ENCODE measurements at places on chromosomes 4 and X.

GRCh38 chrX:13581554-13581953, 12.2 kb downstream of the EGFL6 start:
- DNase-seq = no peak

DNA sequence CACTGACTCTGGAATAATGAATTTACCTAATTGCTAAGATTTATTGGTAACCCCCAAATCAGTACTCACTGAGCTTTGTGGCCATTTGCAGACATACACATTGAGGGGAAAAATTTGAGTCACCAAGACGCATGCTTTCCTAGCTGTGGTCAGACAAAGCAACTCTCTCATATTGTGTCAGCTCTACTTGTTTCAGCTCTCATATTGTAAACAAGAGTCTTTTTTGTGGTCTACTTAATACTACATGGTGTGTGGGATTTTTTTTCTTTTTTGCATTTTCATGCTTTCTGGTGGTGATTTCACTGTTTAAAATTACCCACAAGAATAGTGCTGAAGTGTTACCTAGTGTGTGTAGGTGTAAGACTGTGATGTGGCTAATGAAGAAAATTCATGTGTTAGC, 428.2 kb upstream of the GALNT7 start:
- DNase-seq = no peak

DNA sequence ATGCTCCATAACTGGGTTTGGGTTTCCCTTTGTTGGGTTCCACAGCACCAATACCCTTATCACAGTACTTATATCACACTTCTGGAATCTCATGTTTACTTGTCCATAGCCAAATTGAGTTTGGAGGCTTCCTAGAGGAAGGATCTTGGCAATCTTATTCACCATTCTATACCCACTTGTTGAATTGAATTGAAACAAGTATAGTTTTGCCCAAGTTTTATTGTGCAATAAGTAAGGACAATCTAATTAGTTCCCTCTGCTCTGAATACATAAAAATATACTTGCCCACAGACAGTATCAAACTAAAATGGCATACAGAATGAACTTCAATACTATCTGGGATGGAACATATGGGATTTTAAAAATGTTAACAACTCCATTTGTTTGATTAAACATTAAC, 40.3 kb downstream of the SEC31A start:
- no peak for DNase-seq

GRCh38 chr4:139025841-139026240, 10.3 kb downstream of the NOCT start:
- no peak for DNase-seq

DNA sequence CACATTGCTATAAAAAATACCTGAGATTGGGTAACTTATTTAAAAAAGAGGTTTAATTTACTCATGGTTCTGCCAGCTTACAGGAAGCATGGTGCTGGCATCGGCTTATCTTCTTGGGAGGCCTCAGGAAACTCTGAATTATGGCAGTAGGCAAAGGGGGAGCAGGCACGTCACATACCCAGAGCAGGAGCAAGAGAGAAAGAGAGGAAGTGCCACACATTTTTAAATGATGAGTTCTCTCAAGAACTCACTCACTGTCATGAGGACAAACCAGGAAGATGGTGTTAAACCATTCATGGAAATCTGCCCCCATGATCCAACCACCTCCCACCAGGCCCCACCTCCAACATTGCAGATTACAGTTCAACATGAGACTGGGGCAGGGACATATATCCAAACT, 10.0 kb upstream of the AFF1 start:
- DNase-seq = no peak

DNA sequence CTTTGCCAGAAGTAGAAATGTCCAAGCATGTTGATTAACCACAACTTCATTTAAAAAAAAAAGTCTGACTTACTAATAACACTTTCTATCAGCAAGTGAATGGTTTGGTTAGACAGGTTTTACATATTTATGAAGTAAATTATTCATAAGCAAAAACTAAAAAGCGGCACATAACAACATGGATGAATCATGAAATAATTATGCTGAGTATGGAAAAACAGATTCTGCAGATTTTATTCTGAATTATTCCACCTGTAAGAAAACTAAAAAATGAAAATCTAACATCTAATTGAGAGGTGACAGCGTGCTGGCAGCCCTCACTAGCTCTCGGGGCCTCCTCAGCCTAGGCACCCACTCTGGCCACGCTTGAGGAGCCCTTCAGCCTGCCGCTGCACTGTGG, 173.5 kb downstream of the ADAM29 start:
- DNase-seq = no peak

GRCh38 chrX:134482371-134482770, 22.4 kb downstream of the HPRT1 start:
- DNase-seq = no peak

- no peak for DNase-seq
These were observed 16.9 kb upstream of the MED28 start for GRCh38 chr4:17597517-17597916.

DNA sequence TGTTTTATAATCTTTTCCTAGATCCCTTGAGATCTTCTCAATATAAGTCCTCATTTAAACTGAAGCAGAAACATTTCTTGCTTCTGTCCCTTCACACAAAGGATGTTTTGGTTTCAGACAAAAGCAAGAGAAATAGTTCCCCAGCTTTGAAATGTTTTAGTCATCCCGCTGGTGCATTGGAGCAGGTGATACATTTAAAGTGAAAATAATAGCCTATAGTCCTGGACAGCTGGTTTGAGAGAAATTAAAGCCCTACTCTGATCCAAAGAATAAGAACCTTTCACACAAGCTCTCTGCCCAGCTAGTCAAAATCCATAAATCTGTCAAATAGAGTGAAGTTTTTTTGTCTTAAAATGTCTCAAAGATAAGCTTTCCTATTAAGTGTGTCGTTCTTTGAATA, 79.4 kb downstream of the LUZP4 start:
- no peak for DNase-seq

GRCh38 chr4:89868999-89869589, 25.6 kb upstream of the MMRN1 start:
- DNase-seq = no peak

DNA sequence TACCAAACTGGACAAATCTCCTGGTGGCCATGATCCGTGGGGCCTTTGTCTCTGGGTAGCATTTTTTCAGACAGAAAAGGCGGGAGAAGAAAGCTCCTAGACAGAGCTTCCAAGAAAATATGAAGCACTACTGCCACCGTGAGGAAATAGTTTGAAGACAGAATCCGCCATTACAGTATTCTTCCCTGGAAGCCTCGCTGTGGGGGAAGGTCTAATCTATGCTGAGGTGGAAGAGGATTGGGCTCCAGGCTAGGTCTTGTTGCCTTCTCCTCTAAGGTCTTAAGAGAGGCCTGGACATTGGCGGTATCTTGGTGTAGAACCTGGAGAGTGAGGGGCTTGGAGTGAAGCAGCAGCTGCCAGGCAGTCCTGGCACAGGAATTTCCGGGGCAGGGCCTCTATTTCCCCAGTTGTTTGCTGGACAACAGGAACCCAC, 218.9 kb downstream of the OR13H1 start:
- DNase-seq = peak; percentile 80

DNA sequence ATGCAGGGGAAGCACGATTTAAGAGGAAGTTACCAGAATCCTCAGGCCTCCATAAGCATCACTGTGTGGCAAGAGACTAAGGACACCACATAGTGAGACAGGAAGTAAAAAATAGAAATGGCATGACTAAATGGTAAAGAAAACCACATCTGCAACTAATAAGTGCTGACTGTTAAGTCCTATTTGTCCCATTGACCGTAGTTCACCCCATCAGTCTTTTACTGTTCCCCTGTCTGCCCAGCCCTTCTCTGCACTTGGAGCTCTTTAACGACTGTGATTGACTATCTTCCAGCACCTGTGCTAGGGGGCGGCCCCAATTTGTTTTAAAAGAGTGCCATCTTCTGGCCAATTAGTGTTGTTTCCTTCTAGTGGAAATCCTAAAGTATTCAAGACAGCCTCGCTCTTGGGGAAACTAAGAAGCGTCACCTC, 94.2 kb downstream of the MAOA start:
- no peak for DNase-seq

DNA sequence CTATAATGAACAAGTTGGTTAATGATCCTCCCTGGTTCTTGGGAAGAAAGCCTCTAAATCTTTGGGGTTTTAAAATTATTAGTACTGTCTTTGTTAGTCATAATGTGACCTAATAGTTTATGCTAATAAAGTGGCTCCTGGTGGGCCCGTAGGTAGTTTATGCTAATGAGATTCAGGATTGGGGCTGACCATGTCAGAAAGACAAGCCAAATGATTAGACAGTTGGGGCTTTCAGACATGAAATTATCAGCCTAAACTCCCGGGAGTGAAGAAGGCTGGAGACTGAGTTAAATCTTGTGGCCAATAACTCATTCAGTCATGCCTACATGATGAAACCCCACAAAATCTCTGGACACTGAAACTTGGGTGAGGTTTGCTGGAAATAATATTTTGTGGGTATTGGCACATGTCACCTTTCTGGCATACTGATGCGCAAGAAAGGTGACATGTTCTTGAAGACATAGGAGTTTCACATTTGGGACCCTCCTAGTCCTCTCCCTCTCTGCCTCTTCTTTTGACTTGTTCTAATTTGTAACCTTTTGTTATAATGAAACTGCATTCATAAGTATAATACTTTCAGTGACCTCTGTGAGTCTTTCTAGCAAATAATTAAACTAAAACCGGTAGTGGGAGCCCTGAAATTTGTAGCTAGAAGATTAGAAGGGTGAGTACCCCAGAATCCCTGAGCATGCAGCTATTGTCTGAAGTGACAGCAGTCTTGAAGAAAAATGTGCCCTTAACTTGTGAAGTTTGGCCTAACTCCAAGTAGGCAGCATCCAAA, 196.8 kb upstream of the FSTL5 start:
- no peak for DNase-seq

DNA sequence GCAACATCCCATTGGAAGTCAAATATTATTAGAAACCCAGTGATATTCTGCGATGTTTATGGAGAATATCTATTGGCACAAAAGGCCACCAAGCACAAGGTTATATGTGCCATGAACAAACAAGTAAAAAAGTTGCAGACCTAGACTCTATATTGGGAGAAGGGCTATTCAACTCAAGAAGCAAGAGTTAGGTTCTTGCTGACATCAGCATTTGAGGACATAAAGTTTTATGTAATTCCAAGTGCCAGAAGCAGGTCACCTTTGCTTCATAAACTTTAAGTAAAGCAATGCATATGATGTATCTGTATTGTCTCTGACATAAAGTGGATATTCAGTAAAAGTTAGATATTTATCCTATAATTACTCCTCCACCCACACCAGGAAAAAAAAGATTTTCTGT, 71.1 kb downstream of the MAGEB10 start:
- no peak for DNase-seq

DNA sequence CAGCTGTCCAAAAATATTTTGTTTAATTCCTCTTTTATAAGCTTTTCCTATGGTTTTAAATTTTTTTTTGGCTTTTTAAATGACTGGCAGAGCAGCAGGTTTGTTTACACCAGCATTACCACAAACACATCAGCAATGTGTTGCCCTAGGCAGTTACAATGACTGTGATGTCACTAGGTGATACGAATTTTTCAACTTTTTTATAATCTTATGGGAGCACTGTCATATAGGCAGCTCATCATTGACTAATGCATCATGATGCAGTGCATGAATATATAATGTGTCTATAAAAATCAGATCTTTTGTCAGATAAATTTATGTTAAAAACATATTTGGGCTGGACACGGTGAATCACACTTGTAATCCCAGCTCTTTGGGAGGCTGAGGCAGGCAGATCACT, 231.6 kb upstream of the SLIT2 start:
- DNase-seq = no peak

- DNase-seq = no peak
These were observed 311.2 kb downstream of the BMPR1B start for GRCh38 chr4:95068818-95069478.

- no peak for DNase-seq
These were observed 85.1 kb downstream of the USP46 start for GRCh38 chr4:52574036-52574435.

DNA sequence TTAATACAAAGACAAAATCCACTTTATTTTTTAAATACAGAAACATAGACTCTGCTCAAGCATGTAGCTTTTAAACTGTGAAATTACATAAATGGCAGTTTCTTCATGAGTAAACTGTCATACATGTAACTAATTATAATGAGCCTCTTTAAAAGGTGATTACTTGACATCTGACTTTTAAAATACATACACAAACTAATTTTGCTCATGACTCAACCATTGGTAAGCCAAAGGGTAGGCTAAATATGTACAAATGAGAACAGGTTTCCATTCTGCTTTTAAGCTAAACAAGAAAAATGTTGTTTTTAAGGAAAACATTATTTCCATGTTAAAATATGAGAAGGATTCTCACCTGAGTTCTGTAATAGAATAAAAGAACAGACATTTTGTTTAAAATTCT, 27.9 kb downstream of the CAMK2D start:
- no peak for DNase-seq

DNA sequence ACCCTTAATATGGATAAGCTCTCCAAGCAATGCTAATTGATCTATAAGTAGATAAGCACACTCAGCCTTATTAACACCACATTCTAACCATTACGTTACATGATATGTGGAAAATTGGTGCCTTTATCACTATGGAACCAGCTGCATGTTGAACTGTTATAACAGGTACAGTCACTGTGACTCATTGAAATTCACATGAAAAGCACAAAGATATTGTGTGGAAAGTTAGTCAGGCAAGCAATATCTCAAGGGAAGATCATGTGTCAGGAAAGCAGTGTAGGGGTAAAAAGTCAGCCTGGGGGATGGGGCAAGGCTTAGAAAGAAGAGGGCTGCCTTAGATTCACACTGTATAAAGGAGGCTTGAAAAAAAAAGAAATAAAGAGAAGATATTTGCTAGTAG, 313.7 kb upstream of the SMIM31 start:
- no peak for DNase-seq

DNA sequence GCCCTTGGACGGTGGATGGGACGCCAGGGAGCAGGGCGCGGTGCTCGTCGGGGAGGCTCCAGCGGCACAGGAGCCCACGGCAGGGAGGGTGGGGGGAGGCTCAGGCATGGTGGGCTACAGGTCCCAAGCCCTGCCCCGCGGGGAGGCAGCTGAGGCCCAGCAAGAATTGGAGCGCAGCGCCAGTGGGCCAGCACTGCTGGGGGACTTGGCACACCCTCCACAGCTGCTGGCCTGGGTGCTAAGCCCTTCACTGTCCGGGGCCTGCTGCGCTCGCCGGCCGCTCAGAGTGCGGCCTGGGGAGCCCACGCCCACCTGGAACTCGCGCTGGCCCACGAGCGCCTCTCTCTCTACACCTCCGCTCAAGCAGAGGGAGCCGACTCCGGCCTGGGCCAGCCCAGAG, 8.6 kb downstream of the CD38 start:
- DNase-seq = no peak

- no peak for DNase-seq
These were observed 48.7 kb upstream of the PHOX2B start for GRCh38 chr4:41797260-41797659.

DNA sequence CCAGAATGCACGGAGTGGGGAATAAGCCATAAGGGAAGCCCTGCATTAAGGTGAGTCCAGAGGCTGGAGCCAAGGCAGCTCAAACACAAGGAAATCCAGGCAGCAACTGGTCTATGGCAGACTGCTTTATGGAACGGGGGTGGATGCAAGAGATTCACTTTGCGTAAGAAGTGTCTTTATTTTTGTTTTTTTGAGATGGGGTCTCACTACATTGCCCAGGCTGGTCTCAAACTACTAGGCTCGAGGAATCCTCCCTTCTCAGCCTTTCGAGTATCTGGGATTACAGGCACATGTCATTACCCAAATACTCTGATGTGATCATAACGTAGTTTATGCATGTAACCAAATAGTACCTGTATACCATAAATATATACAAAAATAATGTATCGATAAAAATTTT, 199.5 kb downstream of the MAML3 start:
- DNase-seq = no peak
